ENCODE measurements at places on chromosomes 1 and 21. TPM values are rescaled to one million over a fixed set of nuclear protein-coding genes. Genes with fewer than 3 reads are reported as not detected.

- H3K4me3 ChIP-seq, result no peak overlapping the region
- H3K36me3 ChIP-seq, result peaks cover 39% of the 10 kb centered on the region
- H3K27me3 ChIP-seq, result no peaks in the 10 kb centered on the region
- no peak overlapping the region for H3K27ac ChIP-seq
Measured at GRCh38 chr1:75733661-75734060, 9.2 kb downstream of the ACADM start.

DNA sequence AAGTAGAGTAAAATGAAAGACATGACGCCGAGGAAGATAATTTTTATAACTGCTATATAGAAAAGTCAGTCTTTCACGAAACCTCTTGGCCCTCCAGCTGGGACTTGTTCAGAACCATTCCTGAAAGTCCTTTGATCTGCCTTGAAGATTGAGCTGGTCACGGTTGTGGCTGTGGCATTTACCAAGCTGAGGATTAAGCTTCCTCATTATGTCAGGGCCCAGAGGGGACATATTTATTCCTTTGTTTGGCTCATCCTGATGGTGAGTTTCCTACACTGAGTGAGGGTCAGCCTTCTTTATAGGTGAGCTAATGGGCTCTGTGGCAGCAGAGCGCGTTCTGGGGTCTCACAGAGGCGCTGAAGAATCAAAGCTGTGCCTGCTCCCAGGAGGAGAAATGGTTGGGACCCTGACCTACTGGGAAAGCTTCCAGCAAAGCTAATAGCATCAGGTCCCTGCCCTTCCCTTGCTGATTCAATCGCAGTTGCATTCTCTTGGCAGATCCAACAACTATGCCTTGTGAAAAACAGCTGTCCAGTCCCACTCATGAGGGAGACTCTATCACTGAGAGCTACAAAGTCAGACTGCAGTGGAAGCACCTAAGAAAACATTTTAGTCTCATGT, 43.2 kb upstream of the PBX1 start:
- H3K4me1 ChIP-seq, result no peaks in the 10 kb centered on the region
- H3K36me3 ChIP-seq, result no peaks in the 10 kb centered on the region
- no peaks in the 10 kb centered on the region for H3K27me3 ChIP-seq
- no peak overlapping the region for H3K4me3 ChIP-seq
- H3K27ac ChIP-seq, result no peak overlapping the region
- no peak for DNase-seq

- peaks cover 4% of the 10 kb centered on the region for H3K4me1 ChIP-seq
- no peaks in the 10 kb centered on the region for H3K36me3 ChIP-seq
- H3K27me3 ChIP-seq, result no peaks in the 10 kb centered on the region
- no peak overlapping the region for H3K27ac ChIP-seq
- no peak overlapping the region for H3K4me3 ChIP-seq
Measured at GRCh38 chr1:221858818-221859611, 117.1 kb upstream of the DUSP10 start.

Gene AGT
- not detected for total RNA-seq

Gene GBP7
- not detected for total RNA-seq

Gene DBT
- total RNA-seq, result 6.2 TPM

Gene CHI3L2
- total RNA-seq, result not detected

Gene C1orf53
- 24.9 TPM for total RNA-seq

DNA sequence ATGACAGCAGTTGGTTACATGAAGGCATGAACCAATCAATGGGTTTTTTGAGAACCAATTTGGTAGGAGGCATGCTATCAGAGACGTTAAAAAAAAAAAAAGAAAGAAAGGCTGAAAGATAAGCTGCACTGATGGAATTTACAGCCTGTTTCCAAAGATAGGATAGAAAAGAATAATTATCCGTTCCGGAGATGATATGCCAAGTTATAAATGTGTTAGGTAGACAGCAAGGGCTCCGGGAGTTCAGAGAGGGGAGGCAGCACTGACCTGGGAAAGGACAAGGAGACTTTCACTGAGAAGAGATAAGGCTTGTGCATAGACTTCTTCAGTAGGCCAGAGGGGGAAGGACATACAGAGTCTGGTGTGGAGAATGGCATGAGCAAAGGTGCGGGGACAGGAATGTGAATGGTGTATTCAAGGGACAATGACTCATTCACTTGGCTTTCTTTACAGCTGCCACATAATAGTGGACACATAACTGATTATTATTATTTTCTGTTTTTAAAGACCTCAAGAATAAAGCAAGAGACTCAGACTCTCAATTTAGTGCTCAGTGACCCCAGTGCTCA, 24.8 kb upstream of the ACBD6 start:
- no peaks in the 10 kb centered on the region for H3K36me3 ChIP-seq
- DNase-seq, result no peak
- H3K27ac ChIP-seq, result no peak overlapping the region

DNA sequence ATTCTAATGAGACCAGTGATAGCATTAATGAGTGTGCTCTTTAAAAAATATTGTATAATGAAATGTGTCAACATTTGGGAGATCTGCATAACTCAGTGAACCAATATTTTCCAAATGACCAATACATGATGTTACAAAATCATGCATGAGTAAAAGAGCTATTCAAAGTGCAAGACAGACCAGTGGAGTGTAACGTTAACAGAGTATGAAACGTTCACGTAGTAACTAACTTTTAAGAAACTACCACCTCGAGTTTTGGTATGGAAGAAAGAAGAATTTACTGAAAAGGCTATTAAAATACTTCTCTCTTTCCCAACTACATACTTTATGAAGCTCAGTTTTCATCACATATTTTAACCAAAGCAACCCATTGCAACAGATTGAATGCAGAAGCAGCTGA, 9.6 kb upstream of the SLC6A9 start:
- H3K36me3 ChIP-seq, result no peaks in the 10 kb centered on the region
- H3K27me3 ChIP-seq, result no peaks in the 10 kb centered on the region
- DNase-seq, result no peak
- no peak overlapping the region for H3K27ac ChIP-seq
- no peak overlapping the region for H3K4me3 ChIP-seq

DNA sequence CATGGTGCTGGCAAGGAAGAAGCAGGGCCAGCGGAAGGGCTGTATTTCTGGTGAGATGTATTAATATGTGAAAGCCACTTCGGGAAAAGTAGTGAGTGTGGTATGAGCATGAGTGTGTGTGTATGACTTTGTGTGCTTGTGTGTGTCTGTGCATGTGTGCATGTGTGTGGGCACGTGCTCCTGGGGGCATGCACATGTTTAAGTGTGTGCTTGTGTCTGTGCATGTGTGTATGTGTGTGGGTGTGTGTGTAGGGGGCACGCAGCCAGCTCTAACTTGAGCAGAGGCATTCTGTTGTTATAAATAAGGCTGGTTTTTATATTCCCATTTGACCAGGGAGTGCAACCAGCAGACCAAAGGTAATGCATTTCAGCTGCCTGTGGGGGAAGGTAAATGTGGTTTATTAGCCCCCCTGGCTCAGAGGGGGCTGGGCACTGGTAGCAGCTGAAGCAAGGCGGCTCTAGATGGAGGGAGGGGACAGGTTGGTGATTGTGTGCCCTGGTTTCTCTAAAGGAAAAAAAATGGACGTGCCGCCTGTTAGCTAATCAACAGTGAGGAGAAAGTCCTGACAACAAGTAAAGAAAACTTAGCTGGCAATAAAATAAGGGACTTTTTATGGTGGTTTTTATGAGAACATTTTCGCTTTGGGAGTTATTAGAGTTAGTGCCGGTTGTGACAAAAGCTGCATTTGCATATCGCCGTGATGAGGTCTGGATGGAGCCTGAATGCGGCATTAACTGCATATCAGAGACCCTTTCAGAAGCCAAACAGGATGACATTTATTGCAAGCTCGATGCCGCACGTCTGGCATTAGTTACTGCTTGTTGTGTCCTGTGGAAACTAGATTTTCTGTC, 180.1 kb downstream of the CAMTA1 start:
- H3K27me3 ChIP-seq, result no peaks in the 10 kb centered on the region
- H3K27ac ChIP-seq, result no peak overlapping the region
- no peaks in the 10 kb centered on the region for H3K36me3 ChIP-seq
- no peak for DNase-seq
- H3K4me1 ChIP-seq, result no peaks in the 10 kb centered on the region

Gene FBXO2
- not detected for total RNA-seq

Gene SYTL1
- 0.22 TPM for total RNA-seq

Gene FBLIM1
- 151 TPM for total RNA-seq

- H3K27me3 ChIP-seq, result no peaks in the 10 kb centered on the region
- H3K4me1 ChIP-seq, result peaks cover 19% of the 10 kb centered on the region
- DNase-seq, result no peak
Measured at GRCh38 chr1:117697220-117697781, 91.5 kb downstream of the TENT5C start.

GRCh38 chr1:10916991-10917390, 95.5 kb upstream of the TARDBP start:
- H3K4me3 ChIP-seq, result no peak overlapping the region
- H3K4me1 ChIP-seq, result no peaks in the 10 kb centered on the region
- no peak for DNase-seq
- H3K27ac ChIP-seq, result no peak overlapping the region
- peaks cover 14% of the 10 kb centered on the region for H3K27me3 ChIP-seq

GRCh38 chr1:231761747-231762541, 135.4 kb downstream of the DISC1 start:
- H3K36me3 ChIP-seq, result no peaks in the 10 kb centered on the region
- H3K4me3 ChIP-seq, result no peak overlapping the region
- no peak overlapping the region for H3K27ac ChIP-seq
- H3K27me3 ChIP-seq, result no peaks in the 10 kb centered on the region

DNA sequence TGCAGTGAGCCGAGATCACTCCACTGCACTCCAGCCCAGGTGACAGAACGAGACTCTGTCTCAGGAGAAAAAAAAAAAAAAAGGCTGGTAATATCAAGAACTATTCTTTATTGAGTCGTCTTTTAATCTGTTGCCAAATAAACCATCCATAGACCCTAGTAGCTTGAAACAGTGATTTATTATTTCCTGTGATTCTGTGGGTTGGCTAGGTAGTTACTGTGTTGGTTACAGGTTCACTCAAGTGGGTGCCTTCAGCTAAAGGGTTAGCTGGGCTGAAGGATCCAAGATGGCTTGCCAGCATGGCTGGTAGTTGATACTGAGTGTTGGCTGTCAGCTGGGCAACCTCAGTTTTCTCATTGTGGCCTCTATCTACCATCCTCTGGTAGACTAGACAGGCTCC, 9.2 kb downstream of the TLCD4 start:
- H3K4me1 ChIP-seq, result no peaks in the 10 kb centered on the region
- no peaks in the 10 kb centered on the region for H3K27me3 ChIP-seq
- no peak overlapping the region for H3K4me3 ChIP-seq
- no peak for DNase-seq
- H3K27ac ChIP-seq, result no peak overlapping the region

Gene ZYG11A
- total RNA-seq, result 2.1 TPM

DNA sequence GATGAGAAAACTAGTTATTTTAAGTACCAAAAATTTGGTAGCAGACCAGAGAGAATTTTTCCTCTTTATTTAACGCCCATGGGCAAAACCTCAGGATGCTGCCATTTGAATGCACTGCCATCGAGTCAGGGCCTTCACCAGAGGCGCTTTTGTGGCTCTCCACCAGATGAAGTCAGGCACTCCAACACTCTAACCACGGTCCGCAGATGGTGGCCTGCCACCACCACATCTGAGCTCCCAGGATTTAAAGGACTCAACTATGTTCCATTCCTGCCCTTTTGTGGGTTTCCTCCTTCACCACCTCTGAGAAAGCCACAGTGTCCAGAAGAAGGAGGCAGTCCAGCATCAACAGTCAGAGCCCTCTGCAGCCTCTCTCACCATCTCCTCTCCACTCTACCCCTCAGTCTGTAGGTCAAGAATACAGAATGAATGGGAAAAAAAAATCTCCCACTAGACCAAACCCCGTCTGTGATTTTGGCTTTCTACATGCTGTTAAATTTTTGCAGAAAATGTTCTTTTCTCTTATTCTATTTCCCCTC, 647.4 kb downstream of the USP25 start:
- H3K4me3 ChIP-seq, result no peak overlapping the region
- H3K27me3 ChIP-seq, result no peaks in the 10 kb centered on the region
- H3K36me3 ChIP-seq, result no peaks in the 10 kb centered on the region
